ENCODE measurements at places on chromosomes 5 and 9. TPM values are rescaled to one million over a fixed set of nuclear protein-coding genes. Genes with fewer than 3 reads are reported as not detected.

Gene RANBP17
- not detected for total RNA-seq

Gene PCDHB6
- total RNA-seq = not detected

Gene NKD2
- total RNA-seq = 1.5 TPM

Gene FBN2
- total RNA-seq = not detected

Gene FAM221B
- not detected for total RNA-seq

Gene PNPLA7
- 4.8 TPM for total RNA-seq

Gene NIPAL4
- 0.72 TPM for total RNA-seq

- H3K36me3 ChIP-seq = no peaks in the 10 kb centered on the region
- no peaks in the 10 kb centered on the region for H3K4me1 ChIP-seq
- no peak for DNase-seq
- no peaks in the 10 kb centered on the region for H3K27me3 ChIP-seq
- H3K4me3 ChIP-seq = no peak overlapping the region
- no peak overlapping the region for H3K27ac ChIP-seq
These were observed 17.4 kb downstream of the ABITRAM start for GRCh38 chr9:108951578-108951977.

DNA sequence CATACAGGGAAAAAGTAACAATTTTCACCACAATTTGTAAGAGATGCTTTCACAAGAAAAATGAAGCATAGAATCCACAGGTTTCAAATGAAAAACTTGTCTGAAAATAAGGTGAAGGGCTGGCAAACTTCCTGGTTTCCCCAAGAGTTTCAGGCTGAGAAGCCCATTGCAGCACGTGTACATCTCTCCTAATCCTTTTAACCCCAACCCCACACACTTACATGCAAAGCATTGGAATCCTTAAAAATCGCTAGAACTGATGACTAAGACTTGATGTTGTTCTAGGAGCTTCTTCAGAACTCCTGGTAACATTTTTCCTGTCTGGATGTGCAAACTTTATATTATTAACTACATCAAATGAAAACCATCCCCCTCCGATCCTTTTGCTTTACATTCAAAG lies 317.8 kb upstream of the RGMB start:
- H3K4me3 ChIP-seq = no peak overlapping the region
- no peak for DNase-seq
- H3K27ac ChIP-seq = no peak overlapping the region
- peaks cover under 1% of the 10 kb centered on the region for H3K27me3 ChIP-seq

DNA sequence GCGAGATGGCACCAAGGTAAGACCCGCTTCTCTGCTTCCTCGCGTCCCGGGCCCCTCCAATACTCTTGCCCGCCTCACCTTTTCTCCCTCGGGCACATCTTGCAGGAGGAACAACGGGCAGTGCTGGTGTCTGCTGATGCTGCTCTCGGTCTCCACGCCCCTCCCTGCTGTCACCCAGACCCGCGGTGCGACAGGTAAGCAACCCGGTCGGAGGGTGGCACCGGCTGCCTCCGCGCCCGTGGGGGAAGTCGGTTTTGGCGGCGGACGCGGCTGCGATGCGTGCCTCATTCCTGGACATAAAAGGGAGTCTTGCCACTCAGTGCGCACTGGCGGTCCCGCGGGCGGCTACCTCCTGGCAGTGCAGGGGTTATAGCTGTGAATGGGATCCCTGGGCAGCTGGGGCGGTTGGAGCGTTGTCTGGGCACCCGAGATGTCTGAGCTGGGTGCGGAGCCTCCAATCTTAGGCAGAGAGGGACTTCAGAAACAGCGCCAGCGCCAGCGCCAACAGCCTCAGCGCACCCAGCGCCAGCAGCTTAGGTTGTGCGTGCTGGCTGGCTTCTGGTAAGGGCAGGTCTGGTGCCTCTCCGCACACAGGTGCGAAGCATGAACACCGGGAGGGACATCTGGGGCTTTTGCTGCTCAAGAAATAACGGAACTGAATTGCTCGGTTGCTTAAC lies 488 bp downstream of the COL15A1 start:
- peaks cover 11% of the 10 kb centered on the region for H3K4me1 ChIP-seq
- H3K36me3 ChIP-seq = no peaks in the 10 kb centered on the region
- H3K4me3 ChIP-seq = peak overlapping the region; percentile 32
- peaks cover 47% of the 10 kb centered on the region for H3K27me3 ChIP-seq
- no peak for DNase-seq

DNA sequence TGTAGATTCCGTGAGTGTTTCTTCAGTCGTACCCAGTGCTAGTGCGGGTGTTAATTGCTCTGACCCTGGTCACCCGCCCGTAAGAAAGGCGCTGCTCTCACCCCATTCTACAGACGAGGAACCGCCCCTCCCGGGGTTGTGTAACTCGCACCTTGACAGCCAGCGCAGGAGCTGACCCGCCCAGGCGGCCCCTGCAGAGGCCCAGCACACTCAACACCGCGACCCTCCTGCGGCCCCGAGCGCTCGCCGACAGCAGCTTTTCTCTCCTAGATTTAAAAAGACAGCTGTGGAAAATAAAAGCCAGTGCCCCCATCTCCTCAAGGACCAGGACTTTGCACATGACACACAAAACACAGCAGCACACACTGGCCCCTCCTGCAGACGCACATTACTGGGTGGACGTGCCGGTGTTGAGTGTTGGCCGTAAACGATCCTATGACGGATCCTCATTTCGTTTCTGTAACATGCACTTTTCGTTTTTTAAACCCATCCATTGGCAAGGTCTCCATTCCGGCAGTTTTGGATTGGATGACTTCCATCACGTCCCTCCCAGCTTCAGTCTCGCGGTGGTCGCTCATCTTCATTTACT lies 22.9 kb downstream of the OR2V2 start:
- peak overlapping the region; percentile 63 for H3K4me3 ChIP-seq
- no peak for DNase-seq
- peaks cover 65% of the 10 kb centered on the region for H3K27me3 ChIP-seq
- H3K4me1 ChIP-seq = peaks cover 64% of the 10 kb centered on the region

DNA sequence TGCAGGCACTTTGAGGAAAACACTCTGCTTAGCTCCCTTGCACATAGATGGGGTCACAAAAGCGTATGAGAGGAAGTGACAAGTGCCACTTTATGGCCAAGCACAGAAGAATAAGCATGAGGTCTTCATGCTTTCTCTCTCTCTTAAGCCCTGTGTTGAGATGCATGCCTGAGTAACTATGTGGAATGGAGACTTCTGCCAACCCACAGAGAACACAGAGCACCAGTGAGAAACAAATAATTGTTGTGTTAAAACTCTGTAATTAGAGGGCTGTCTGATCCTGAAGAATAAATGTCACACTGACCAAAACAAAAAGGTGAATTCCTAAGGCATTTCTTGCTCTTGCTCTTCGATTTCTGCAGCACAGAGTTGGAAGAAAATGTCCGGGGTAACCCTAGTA lies 488.5 kb downstream of the CTNND2 start:
- no peak for DNase-seq
- H3K36me3 ChIP-seq = no peaks in the 10 kb centered on the region
- no peak overlapping the region for H3K27ac ChIP-seq
- no peaks in the 10 kb centered on the region for H3K4me1 ChIP-seq
- H3K4me3 ChIP-seq = no peak overlapping the region
- H3K27me3 ChIP-seq = peaks cover 2% of the 10 kb centered on the region

DNA sequence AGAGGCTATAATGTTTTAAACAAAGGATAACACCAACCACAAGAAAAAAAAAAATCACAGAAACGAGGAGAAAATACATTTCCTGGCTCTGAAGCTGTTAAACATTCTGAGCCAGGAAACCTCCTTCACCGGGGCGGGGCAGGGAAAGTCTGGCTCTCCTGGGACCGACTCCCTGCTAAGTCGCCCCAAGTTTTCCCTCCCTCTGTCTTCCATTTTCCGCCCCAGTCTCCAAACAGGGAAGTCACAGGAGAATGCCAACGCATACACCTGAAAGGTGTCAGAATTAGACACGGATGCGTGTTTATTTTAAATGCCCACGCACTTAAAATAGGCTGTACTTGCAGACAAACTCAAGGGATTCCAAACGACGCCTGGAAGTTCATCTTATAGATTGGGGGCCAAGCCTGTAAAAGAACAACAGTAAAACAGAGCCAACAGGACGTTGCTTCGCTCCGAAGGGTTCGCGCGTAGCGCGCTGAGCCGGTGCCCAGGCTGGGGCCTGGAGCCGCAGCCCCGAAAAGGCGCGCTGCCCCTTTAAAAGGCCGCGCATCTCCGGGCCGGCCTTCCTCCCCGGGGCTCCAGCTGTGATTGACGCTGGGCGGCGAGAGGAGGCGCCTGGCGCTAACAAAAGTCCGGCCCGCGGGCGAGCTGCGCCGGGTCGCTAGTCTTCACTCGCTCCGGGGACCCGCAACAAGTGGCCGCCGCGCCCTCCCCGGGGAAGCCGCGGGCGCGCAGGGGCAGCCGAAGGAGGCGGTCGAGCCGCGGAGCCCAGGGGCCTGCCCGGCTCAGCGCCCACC lies at the start of gene FBXL7:
FBXL7 (plus strand) TSS at position 653 of the 797 bp plus-strand sequence.
- DNase-seq = no peak
- peaks cover 2% of the 10 kb centered on the region for H3K4me1 ChIP-seq
- H3K4me3 ChIP-seq = no peak within 1 kb of the TSS
- H3K27me3 ChIP-seq = peaks cover 38% of the 10 kb centered on the region
- no peak within 1 kb of the TSS for H3K27ac ChIP-seq

DNA sequence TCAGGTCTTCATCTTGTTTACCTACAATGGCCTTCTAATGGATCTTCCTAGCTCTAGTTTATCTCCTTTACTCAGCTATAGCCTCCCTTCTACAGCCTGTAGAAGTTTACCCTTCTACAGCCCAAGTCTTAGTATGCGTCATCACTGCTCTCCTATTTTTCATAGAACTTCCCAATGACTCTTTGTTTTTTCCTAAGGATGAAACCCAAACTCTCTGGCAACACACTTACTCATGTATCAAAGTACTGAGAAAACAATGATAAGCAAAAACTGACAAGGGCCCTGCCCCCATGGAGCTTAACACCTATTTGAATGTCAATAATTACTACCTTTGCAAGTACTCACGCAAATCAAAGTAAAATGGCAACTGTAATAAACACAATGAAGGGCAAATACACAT lies 33.7 kb downstream of the LEAP2 start:
- peaks cover 16% of the 10 kb centered on the region for H3K36me3 ChIP-seq
- no peak overlapping the region for H3K27ac ChIP-seq
- H3K4me3 ChIP-seq = no peak overlapping the region
- peaks cover 7% of the 10 kb centered on the region for H3K4me1 ChIP-seq
- no peak for DNase-seq

DNA sequence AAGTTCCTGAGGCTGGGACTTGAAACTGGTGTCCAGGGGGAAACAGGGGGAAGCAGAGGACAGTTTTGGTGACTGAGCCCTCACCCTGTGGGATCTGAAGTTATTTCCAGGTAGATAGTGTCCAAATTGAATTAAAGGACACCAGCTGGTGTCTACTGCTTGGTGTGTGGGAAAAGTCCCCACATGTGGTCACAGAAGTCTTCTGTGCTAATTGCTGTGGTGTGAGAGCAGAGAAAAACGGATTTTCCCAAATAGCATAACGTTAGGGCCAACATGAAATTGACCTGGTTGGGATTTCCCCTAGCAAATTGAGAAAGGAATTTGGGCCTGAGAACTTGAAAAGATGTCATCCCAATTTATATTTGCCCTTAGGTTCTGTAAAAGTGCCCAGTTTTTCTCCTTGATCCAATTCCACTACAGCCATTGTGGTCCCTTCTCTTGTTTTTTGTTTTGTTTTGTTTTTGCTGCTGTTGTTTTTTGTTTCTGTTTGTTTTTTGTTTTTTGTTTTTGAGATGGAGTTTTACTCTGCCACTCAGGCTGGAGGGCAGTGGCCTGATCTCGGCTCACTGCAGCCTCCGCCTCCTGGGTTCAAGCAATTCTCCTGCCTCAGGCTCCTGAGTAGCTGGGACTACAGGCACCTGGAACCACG lies 5.6 kb upstream of the STARD4 start:
- H3K4me1 ChIP-seq = peaks cover 22% of the 10 kb centered on the region
- no peak for DNase-seq
- H3K27ac ChIP-seq = no peak overlapping the region
- H3K27me3 ChIP-seq = no peaks in the 10 kb centered on the region
- H3K36me3 ChIP-seq = no peaks in the 10 kb centered on the region
- no peak overlapping the region for H3K4me3 ChIP-seq

DNA sequence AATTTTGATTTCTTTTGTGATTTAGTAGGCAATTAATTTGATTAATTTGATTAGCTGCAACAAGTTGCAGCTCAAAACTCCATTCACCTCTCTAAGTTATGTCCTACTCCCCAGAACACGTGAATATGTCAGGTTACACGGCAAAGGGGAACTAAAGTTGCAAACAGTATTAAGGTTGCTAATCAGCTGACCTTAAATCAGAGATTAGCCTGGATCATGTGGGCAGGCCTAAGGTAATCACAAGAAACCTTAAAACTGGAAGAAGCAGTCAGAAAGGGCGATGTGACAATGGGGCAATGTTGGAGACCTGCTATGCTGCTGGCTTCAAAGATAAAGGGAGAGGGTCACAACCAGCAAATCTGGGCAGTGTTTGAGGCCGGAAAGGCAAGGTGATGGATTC lies 47.3 kb upstream of the ANXA1 start:
- H3K4me1 ChIP-seq = no peaks in the 10 kb centered on the region
- no peak overlapping the region for H3K4me3 ChIP-seq
- DNase-seq = no peak
- peaks cover 1% of the 10 kb centered on the region for H3K27me3 ChIP-seq

DNA sequence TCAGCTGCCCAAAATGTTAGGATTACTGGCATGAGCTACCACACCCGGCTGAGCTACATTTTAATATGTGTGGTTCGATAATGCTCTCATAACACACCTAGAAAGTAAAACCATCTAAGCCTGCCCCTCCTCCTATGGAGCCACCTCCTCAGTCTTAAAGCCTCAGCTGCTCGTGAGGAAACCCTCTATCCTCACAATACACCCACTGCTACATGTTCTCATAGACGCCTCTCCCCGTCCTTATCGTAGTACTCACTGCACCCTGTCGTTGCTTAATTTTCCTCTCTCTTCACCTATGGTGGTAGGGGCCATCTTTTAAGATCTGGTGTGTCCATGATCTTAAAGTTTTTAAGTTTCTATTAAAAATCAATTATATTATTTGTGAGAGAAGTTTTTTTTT lies 72.9 kb downstream of the RCL1 start:
- H3K4me1 ChIP-seq = peaks cover 19% of the 10 kb centered on the region
- H3K27me3 ChIP-seq = no peaks in the 10 kb centered on the region
- peak; percentile 25 for DNase-seq
- peak overlapping the region; percentile 32 for H3K27ac ChIP-seq
- peaks cover 31% of the 10 kb centered on the region for H3K36me3 ChIP-seq
- H3K4me3 ChIP-seq = no peak overlapping the region

DNA sequence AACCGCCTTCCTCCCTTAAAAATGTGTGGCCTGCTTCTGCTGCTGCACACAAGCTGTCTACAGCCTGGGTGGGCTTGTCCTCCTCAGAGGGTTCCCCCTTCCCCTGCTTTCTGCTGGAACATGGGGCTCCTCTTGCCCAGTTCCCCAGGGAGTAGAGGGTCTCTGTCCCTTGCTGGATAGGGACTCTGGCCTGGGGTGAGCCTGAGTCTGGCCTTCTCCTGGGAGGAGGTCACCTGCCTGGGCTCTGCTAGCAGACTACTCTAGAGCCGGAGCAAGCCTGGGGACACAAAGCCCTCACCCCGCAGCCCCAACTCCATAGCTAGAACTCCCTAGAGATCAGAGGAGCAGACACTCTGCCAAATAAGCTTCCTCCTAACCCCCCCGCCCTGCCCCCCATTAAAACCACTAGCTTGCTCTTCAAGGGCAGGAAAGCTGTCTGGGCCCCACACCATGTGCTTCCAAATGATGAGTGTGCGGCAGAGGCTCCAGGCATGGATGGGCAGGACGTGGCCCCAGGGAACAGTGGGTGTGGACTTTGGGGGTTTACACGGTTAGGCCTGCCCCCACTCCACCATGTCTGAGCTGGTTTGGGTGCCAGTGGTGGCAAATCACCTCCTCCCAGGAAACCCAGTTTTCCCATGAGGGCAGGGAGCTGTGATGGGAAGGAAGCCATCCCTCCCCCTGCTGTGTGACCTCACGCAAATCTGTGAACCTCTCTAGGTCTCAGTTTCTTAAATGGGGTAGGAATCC lies 10.0 kb downstream of the TCF7 start:
- H3K36me3 ChIP-seq = peaks cover 46% of the 10 kb centered on the region
- H3K27me3 ChIP-seq = no peaks in the 10 kb centered on the region
- peak; percentile 60 for DNase-seq
- H3K4me1 ChIP-seq = peaks cover 97% of the 10 kb centered on the region
- H3K4me3 ChIP-seq = peak overlapping the region; percentile 65
